Ascending aorta (tissue), 2 donors: ENCODE measurements at places on chromosomes 2 and 18. TPM values are rescaled to one million over a fixed set of nuclear protein-coding genes. Genes with fewer than 3 reads are reported as not detected.

UGT1A8 gene
- total RNA-seq, result not detected

- no peaks in the 10 kb centered on the region for H3K4me1 ChIP-seq
- no peaks in the 10 kb centered on the region for H3K36me3 ChIP-seq
- H3K27me3 ChIP-seq, result no peaks in the 10 kb centered on the region
- no peak for DNase-seq
- H3K4me3 ChIP-seq, result no peak overlapping the region
Measured at GRCh38 chr18:6069539-6069938, 174.2 kb upstream of the TMEM200C start.

DNA sequence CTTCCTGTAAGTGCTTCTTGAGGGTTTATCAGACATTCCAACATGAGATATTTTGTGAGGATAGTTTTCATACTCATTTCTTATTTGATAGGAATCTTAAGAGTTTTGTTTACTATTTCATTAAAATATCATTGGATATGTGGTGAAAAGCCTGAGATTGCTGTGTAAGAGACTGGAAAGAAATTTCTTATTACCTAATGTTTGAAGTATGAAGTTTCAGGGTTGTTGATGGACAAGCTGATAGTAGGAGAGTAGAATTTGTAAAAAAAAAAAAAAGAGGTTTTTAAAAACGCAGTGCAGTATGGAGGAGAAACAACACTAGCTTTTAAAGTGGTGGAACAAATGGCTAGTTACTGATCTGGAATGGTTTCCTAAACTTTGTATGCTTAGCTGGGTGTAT lies 7.7 kb downstream of the EPB41L5 start:
- H3K4me3 ChIP-seq, result no peak overlapping the region
- no peaks in the 10 kb centered on the region for H3K4me1 ChIP-seq
- no peak overlapping the region for H3K27ac ChIP-seq
- no peaks in the 10 kb centered on the region for H3K36me3 ChIP-seq

- H3K4me3 ChIP-seq, result no peak overlapping the region
- H3K4me1 ChIP-seq, result no peaks in the 10 kb centered on the region
- H3K27ac ChIP-seq, result no peak overlapping the region
Measured at GRCh38 chr2:168639018-168639417, 163.4 kb upstream of the NOSTRIN start.

EFHD1 gene
- 142 TPM for total RNA-seq

GRCh38 chr2:232981767-232982360 lies 31.2 kb downstream of the NGEF start:
- H3K27ac ChIP-seq, result no peak overlapping the region
- H3K36me3 ChIP-seq, result no peaks in the 10 kb centered on the region
- H3K4me3 ChIP-seq, result no peak overlapping the region
- H3K4me1 ChIP-seq, result no peaks in the 10 kb centered on the region
